ENCODE measurements at places on chromosomes 11 and 22.

- DNase-seq: no peak
Measured at GRCh38 chr11:123255909-123256308, 60.9 kb upstream of the CLMP start.

GRCh38 chr11:63380130-63380529 is 10.5 kb downstream of the SLC22A9 start:
- DNase-seq: no peak

DNA sequence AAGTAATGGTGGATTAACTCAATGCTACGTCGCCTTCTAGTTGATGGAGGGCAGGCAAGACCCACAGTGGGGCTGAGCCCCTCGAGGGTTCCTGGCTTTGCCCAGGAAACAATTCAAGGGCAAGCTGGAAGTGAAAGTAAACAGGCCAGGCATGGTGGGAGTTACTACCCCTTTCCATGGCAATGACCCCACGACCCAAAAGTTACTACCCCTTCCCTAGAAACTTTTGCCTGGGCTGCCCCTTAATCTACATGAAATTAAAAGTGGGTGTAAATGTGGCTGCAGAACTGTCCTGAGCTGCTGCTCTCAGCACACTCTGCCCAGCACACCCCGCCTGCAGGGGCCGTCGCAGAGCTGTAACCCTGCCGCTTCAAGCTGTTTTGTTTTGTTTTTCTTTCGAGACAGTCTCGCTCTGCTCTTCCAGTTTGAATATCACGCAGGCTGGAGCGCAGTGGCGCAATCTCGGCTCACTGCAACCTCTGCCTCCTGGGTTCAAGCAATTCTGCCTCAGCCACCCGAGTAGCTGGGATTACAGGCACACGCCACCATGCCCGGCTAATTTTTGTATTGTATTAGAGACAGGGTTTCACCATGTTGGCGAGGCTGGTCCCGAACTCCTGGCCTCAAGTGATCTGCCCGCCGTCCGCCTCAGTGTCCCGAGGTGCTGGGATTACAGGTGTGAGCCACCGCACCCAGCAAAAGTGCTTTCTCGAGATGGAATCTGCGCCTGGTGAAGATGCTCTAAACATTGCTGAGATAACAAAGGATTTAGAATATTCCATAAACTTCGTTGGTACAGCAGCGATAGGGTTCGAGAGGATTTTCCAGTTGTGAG is 5.9 kb upstream of the RNH1 start:
- no peak for DNase-seq

DNA sequence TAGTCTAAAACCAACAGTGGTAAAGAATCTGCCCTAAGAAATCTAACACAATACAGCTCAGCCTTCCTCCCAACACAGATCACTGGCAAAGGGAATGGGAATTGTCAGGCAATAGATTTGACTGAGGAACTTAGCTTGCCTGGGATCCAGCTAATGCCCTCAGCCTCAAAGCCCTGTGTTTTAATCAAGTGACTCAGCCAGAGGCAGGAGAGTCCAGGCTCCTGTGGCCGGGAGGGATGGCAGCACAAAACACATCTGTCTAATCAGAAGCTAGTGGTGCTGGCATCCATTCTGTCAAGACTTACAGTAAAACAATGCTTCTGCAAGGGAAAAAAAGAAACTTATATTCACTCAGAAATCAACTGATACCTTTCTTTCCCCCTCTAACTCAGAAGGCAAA is 5.6 kb downstream of the SYTL2 start:
- no peak for DNase-seq

DNA sequence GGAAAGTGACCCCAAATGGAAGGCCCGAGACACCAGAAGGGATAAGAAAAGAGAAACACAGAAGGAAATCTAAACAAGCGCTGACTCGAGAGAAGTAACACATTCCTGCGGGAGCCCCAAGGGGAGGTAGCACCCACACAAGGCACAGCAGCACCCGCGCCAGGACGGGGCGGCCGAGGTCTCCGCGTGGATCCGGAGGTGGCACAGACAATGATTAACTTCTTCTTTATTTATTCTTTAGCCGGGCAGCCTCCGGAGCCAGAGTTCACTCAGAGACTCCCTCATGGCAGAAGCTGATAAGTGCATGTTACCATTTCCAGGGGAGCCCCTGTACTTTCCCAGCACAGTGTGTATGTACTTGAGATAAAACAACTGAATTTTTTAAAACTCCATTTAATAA is 5.1 kb downstream of the TOLLIP start:
- no peak for DNase-seq

- peak; percentile 6 for DNase-seq
Measured at GRCh38 chr22:43889860-43890253, 2.0 kb downstream of the PNPLA5 start.

DNA sequence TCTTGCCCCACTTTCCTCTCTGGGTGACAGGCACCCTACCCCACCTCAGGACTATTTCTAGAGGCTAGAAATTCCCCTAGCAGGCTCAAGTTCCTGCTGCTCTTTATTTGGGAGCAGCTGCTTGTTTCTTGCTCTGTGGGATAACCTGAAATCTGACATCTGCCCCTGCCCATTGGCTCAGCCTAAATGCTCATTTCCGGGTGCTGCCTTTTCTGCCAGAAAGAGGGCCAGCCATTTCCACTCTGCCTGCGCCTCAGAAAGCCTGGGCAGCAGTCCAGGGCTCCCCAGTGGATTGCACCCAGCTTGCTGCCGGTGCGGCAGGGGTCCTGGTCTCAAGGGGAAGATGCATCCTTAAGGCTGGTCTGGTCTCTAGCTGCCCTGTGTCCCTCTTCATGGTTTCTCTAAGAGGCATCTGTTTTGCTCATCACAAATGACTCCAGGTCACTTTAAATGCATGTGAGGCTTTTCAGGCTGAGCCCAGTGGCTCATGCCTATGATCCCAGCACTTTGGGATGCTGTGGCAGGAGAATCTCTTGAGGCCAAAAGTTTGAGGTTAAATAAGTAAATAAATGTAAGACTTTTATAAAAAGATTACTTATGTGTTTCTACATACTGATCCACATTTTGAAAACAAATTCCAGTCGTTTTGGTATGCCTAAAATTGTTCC is 10.3 kb upstream of the PNPLA5 start:
- no peak for DNase-seq

DNA sequence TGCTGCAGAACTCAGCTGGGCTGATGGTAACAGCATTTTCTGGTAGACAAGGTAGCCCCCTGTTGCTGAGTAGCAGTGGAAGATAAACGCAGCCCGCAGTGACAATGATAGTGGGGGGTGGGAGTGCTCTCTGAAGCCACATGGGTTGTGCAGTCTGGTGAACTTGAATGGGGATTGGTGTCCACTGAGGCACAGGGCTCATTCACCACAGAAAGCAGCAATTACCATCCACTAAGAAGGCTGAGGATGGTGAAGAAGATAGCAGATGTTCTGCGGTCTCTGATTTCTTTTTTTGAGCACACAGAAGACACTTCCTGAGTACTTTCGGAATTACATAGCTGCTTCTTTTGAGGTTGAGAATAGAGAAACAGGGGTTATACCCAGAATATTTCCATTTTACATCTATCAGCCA is 150.3 kb downstream of the LRRC4C start:
- no peak for DNase-seq

GRCh38 chr11:93484716-93485115 is 58.5 kb downstream of the SMCO4 start:
- no peak for DNase-seq

DNA sequence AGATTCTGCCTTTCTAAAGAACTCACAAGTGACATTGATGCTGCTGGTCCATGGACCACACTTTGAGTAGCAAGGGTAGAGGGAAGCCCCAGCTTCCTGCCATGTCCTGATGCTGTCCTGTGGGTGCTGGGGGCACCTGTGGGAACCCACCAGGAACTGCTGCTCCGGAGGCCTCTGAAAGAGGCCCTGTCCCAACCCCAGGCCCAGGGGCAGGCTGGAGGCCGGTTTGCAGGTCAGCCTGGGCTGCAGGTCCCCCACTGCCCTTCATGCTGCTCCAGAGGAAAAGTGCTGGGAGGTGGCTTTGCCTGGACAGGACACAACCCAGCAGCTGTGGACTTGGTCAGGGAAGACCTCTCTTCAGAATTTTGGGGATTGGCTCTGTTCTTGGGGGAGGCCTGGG is 44.8 kb upstream of the SLC22A12 start:
- DNase-seq: no peak

DNA sequence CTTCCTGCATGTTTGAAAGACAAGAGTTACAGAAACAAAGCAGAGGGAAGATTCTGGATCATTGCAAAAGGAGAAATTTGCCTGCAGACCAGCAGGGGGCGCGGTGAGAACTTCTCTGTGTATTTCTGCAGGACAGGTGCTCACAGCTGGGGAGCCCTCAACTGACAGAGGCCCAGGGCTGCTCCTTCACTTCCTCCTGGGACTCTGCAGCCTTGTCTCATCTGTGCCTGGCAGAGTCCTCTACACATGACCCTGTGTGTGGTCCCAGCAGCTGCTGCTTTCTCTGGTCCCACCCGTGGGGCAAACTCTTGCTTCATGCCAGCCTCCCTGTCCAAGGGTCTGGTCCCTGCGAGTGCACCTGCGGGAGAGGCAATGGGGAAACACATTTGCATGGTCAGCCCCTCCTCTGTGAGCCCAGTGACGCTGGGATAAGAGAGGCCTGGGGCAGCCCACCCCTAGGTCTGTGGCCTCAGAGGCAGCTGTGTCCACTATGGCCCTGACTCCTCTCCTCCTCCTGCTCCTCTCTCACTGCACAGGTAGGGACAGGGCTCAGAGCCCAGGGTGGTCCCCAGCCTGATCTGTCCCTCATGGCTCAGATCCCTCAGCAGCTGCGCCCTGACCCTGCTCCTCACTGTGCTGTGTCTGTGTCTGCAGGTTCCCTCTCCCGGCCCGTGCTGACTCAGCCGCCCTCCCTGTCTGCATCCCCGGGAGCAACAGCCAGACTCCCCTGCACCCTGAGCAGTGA is 43.2 kb upstream of the VPREB1 start:
- DNase-seq: peak; percentile 56

DNA sequence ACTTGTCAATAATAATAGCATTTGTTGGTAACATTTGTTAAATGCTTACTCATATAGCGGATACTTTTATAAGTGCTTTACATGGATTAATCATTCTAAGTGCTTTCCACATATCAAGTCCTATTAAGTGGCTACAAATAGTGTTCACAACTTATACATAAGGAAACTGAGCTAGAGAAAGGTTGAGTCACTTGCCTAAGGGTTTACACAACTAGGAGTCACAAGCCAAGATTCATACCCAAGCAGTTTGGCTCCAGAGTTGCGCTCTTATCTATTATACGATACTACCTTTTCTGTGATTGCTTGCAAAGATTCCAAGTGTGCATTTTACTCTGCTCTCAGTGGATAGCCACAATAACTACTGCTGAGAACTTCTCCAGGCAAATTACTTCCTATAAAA is 215.9 kb upstream of the CCDC90B start:
- no peak for DNase-seq

DNA sequence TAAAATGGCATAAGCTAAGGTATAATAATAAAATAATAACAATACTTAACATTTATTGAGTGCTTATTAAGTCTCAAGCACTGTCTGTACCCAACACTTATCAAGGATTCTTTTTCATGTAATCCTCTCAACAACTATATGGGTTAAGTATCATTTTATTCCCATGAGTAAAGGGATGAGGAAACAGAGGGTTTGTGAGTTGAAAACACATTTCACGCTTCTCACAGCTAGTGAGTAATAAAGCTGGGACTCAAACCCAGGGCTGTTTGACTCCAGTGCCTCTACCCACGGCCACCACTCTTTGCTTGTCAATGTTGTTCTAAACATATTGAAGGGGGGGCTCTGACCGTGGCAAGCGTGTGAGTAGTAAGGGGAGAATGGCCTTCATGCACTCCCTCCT is 8.7 kb downstream of the CD3E start:
- DNase-seq: no peak

DNA sequence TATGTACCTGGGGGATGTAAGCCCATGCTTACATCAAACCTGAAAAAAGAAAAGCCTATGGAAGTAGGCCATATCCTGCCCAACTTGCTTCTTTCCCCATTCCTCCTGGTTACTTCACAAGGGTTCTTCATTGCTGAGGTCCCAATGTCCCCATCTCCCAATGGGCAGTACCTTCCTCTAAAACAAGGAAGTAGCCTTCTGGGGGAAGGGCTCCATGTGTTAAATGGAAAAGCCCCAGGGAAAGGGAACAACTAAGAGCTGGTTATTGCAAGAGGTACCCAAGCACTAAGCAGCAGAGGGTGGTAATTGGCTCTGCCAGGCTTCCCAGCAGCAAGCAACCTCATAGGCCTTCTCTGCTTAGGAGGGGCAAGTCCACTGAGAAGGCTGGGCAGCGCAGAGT is 11.3 kb downstream of the TMEM216 start:
- DNase-seq: no peak

- no peak for DNase-seq
Measured at GRCh38 chr11:113715882-113716625, 9.9 kb upstream of the TMPRSS5 start.

- DNase-seq: no peak
Measured at GRCh38 chr22:35915477-35916013, 113.1 kb downstream of the RBFOX2 start.

- no peak for DNase-seq
Measured at GRCh38 chr11:74138572-74138971, 32.2 kb downstream of the C2CD3 start.

GRCh38 chr11:72813740-72814285 is 398 bp upstream of the ATG16L2 start:
- peak; percentile 82 for DNase-seq

DNA sequence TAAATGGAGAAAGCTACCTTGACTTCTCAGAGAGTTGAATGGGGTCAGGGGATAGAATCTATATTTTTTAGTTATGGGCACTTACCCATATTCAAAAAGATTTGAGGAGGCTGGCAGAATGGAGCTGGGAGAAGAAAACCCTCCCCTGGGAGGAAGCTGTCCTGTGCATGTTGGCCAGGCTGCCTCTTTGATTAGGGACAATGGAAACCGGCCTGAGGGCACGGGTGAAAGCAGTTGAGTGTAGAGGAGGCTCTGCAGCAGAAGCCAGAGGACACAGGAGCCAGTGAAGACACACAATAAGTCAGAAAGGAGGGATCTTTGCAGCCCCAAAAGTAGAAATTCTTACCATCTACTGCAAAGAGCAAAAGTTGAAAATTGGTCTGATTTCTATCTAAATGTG is 66.6 kb upstream of the B3GAT1 start:
- DNase-seq: no peak

- no peak for DNase-seq
Measured at GRCh38 chr11:88508759-88509581, 171.4 kb upstream of the CTSC start.

DNA sequence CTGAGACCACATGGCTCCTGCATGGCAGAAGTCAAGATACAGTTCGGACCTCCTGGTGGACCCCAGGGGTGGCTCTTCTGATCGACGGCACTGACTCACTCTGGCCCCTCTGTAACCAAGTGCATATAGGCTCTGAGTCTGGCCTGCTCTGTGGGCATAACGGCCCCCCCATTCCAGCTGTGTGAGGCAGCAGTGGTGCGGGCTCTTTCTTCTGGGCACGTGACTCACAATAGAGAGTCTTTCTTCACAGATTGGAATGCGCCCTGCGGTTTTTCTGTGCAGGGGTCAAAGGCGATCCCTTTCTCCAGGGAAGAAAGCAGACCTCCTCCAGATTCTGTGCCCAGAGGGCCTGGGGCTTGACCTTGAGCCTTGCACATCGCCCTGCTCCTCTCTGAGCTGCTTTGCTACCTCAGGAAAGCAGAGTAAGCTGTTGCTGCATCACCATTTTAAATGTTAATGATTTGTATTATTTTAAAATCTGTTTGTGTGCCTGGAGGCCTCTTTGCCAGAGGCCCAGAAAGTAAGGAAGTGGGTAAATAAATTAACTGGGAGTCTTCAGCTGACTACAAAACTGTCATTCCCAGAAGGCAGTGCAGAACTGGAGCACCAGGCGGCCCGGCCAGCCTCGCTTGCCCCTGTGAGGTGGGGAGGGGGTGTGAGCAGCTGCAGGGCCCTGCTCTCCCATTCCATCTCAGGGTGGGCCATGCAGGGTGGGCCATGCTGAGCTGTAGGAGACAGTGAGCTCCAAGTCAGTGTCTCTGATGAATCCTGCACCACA is 199.0 kb downstream of the GRIK4 start:
- DNase-seq: no peak

Data from CD4-positive, alpha-beta T cell treated with Interleukin-15 for 1 hour (primary cell).